ENCODE measurements at places on chromosomes 13 and 19.

DNA sequence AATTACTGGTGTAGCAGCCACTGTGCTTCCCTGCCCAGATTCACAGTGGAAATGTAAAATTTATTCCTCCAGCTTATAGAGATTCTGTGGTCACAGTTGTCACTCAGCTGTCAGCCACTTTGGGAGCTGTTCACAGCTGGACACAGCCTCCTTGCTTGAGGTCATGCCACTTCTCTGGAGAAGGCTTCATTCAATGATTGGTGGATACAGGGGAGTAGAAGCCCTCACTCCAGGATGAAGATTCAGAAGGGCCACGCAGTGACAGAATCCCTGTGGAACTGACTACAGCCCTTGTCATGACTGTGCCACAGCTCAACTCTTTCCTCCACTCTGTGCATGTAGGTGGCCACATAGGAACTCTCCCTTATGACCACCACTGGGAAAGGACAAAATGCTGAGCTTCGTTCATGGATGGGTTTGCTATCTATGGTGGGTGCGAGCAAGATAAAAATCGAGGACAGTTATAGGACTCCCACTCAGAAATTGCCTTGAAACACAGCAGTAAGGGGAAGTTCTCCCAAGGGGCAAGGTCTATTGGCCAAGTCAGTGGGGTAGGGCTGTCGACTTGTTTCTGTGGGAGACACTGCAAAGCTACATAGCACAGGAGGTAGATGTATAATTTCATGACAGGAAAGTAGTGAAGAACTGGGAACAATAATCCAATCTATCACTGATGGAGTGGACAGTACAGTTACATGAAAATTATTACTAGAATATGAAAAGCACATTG is 98.7 kb downstream of the CCNA1 start:
- no peak for DNase-seq

DNA sequence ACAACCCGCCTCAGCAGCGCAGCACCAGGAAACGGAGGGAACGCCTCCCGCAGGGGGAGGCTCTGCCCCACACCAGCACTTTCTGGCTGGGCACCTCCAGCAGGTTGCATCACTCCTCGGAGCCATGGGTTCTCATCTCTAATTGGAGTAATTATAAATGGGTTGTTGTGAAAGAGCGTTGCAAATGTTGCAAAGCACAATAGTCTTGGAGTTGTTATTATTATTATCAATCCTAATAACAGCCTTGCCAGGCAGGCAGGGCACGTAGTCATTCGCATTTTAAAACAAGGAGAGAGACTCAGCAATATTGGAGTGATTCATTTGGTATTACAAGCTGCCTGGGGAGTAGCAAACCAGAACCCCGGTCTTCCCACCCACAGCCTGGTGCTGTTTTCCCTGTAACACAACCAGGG is 108.6 kb upstream of the GJB6 start:
- peak; percentile 13 for DNase-seq

GRCh38 chr13:69935043-69935442 is 172.6 kb upstream of the ATXN8OS start:
- no peak for DNase-seq

GRCh38 chr19:45235485-45235884 is 9.7 kb downstream of the EXOC3L2 start:
- DNase-seq: no peak

- DNase-seq: no peak
Measured at GRCh38 chr19:5444431-5444830, 10.8 kb upstream of the ZNRF4 start.

GRCh38 chr13:72004246-72004645 is 137.2 kb upstream of the DACH1 start:
- no peak for DNase-seq

DNA sequence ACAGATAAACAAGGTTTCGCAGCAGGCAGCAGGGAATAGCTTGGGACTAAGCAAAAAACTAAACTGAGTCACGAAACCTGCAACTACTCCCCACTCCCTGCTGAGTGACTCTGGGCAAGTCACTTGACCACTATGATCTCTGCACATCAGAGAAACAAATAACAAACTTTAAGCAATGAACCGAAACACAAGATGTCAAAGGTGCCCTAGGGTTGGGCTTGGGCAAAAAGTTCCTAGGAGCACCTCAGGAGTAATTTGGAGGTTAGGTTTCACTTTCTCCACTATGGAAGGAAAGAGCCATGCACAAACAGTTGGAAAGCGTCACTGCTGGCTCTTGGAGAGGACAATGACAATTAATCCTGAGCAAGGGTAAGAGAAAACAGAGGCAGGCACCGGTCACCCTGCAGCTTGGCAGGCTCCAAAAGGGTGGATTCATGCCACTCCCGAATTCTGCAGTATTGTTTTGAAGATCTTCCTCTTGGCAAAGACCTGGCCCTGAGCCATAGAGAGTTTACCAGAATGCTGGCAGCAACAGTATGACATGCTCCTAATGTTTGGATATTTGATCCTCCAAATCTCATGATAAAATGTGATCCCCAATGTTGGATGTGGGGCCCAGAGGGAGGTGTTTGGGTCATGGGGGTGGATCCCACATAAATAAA is 60.3 kb downstream of the CRYL1 start:
- no peak for DNase-seq

DNA sequence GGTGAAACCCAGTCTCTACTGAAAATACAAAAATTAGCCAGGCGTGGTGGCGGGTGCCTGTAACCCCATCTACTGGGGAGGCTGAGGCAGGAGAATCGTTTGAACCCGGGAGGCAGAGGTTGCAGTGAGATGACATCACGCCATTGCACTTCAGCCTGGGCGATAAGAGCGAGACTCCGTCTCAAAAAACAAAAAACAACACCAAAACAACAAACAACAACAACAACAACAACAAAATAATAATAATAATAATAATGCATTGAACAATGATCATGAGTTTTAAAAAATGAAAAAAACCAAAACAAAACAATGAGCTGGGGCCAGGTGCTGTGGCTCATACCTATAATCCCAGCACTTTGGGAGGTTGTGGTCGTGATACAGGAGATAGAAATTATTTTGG is 23.1 kb upstream of the HOMER3 start:
- no peak for DNase-seq

- DNase-seq: no peak
Measured at GRCh38 chr13:44096901-44097300, 217.2 kb downstream of the LACC1 start.

- DNase-seq: peak; percentile 40
Measured at GRCh38 chr13:19601749-19602725, 31.4 kb upstream of the MPHOSPH8 start.

All from fibroblast of skin of scalp (primary cell).